ENCODE measurements at places on chromosomes 2 and 18.

- DNase-seq: no peak
Measured at GRCh38 chr18:73458186-73458964, 590.6 kb upstream of the NETO1 start.

- no peak for DNase-seq
Measured at GRCh38 chr2:29664578-29664977, 256.8 kb downstream of the ALK start.

DNA sequence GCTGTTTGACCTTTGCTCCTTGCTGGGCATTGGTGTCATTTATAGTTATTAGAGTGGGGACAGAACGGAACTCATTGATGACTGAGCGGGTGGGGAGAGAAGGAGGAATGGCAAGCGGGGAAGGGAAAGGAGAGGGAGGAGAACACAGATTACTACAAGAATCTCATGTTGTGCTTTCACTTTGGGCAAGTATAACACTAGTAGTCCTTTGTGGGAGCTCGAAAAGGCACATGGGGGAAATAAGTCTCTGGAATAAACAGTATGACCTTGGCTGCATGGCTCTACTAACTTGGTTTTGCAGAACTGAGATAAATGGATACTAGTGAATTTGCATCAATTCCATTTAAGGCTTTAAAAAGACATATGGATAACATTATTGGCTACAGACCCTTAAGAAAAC, 161.7 kb upstream of the NABP1 start:
- DNase-seq: no peak

- no peak for DNase-seq
Measured at GRCh38 chr2:18552351-18553077, 7.9 kb downstream of the RDH14 start.

DNA sequence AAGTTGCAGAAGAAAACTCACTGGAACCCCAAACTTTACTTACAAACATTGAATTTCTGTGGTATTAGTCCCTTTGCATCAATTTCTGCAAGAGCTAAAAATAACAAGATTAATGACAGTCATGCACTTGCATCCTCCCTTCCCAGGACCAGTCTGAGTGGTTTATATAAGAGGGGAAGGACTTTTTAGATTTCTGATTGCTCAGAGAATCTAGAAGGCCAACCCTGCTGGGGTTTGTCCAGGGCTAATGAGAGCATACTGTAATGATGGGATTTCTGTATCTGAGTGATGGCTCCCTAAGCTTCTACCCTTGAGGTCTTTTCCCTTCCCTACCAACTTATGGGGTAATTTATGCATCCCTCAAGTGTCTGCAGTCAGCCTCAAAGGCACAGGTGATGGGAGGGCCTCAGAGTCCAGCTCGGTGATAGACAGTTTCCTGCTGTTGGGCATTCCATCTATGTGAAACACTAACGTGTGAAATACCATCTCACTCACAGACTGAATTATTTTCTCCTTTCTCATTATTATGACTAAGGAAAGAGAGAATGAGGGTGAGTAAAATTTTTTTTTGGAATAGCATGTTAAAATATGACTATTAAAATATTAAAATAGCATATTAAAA, 556.3 kb downstream of the RIT2 start:
- DNase-seq: no peak

DNA sequence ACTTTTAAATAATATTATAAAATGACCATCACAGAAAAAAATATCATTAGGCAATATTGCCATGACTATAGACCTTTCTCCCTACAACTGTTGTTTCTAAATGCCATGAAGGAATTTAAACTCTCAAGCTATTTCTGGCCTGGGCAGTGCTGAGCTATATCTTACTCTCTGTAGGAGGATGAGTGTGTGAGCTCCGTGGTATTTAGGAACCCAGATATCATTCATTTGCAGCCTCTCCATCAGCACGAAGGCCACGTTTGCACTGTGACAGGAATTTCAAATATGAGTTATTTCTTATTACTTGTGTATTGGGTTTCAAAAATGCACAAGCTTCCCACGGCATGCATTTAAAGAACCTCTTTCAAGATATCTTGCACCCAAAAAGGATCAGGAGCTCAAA, 35.0 kb upstream of the SOX11 start:
- DNase-seq: no peak

GRCh38 chr2:176138923-176139660, 9.6 kb downstream of the HOXD8 start:
- DNase-seq: no peak

DNA sequence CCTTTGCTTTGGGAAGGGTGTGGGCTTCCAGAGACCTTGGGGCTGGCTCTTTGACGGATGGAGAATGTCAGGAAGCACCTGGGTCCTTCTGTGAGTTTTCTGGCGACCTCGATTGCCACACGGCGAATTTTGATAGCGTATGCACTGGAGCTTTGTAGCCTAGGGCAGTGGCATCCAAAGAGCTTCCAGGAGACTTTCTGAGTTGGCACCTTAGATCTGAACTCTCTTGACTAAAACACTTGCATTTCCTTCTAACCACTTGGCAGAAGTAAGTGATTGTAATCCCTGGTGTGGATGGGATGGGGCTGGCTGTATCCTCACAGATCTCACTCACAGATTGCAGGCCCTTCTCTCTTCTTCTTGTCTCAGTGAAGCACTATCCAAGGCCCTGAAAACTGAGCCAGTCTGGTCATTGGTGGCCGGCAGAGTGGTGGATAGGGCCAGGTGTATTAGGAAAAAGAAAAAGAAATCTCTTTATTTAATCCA, 7.8 kb downstream of the RNF144A start:
- DNase-seq: no peak

DNA sequence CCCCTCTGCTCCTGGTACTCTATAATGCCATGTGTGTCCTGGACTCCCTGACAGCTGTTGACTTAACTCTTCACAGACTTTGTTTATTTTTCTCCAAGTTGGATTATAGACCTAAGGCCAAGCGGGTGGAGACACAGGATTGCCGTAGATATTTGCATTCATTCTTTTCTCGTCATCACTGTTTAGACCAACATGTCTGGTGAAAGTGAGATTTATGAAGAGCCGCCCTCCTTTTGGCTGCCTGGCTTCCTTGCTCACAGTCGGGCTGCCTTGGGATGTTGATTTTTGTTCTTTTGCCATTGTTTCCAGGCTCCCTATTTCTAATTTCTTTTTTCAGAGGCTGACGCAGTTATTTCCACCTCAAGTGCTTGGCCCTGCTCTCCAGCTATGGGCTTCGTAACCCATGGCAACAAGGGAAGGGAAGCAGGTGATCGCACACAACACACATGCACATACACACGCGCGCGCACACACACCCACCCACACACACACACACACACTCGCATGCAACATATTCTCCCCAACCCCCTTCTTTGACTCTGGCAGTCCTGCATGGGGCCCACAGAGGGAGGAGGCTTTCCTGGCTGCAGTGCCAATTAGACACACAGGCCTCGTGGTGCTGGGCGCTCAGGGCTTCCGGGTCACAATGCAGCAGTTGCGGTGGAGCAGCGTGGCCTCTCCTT, 296.5 kb downstream of the MTX2 start:
- no peak for DNase-seq

GRCh38 chr18:78934003-78934402, 45.6 kb upstream of the SALL3 start:
- no peak for DNase-seq

GRCh38 chr2:238483656-238484055, 56.9 kb downstream of the ASB1 start:
- no peak for DNase-seq

DNA sequence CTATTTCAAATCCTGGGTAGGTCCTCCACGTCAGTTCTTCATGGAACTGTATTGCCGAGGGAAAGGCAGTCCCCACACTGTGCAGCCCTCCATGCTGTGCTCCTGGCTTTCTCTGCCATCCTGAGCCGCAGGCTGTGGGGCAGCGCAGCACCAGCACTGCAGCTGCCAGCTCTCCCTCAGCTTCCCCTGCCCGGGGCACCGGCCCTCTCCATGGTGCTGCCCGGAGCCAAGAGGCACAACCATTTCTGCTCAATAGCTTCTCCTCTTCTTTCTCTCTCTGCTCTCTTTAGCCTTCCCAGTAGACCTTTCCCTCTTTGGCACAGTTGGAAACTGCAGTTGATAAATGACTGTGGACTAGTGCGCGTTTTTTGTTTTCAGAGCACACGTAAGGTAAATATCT, 12.1 kb downstream of the ANKRD23 start:
- no peak for DNase-seq

DNA sequence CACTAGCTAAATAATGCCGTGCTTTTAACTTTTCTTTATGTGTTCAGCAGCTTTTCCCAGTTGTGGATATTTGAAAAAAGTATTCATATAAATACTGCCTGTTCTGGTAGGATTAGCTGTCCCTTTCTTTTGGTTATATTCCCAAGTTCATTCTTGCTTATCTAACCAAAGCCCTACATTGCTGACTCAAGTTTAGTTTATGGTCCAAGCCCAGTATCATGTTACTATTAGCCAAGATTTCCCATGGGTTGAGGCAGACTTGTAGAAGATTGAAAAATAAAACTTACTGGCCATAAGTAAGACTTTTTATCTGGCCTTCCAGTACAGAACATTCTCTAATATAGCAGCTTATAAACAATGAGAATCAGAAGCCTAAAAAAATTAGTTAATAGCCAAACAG, 49.7 kb upstream of the NFE2L2 start:
- DNase-seq: no peak

- no peak for DNase-seq
Measured at GRCh38 chr2:178521304-178522150, 41.3 kb downstream of the PLEKHA3 start.

- DNase-seq: no peak
Measured at GRCh38 chr2:119536211-119536610, 8.0 kb upstream of the CFAP221 start.

- no peak for DNase-seq
Measured at GRCh38 chr2:109139002-109139401, 10.0 kb downstream of the SH3RF3 start.

GRCh38 chr2:25190536-25190935, 22.2 kb upstream of the POMC start:
- DNase-seq: no peak

DNA sequence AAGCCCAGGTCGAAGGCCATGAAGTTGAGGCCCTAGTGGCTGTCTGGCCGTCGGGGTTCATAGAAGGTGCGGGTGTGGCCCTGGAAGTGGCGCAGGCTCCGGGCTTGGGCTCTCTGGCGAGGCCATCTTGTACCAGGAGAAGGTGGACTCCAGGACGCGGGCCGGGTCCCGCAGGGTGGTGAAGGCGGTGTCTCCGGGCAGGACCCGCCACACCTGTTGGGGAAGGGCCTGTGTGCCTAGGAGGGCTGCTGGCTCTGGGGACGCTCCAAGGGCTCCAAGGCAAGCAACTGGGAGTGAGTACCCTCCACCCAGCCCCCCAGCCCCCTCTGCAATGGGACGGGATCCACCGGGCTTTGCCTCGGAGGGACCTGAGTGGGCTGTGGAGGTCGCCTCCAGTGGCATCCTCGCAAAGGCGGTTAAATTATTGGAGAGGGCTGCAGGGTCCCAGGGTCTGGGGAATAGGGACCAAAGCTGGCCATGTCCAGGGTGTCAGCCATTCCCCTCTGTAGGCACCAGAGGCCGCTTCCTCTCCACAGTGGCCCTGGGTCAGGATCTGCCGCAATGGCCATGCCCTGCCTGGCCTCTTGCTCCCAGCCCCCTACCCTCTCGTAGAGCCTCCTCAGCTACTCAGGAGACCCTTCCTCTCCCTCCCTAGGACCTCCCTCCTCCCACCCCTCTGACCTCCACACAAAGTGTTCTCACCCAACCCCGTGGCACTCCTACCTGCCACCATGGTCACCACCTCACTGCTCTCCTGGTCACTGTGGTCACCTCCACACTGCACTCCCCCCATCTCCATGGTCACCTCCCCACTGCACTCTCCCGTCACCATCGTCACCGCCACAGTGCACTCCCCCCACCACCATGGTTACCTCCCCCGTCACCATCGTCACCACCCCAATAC, 10.3 kb downstream of the AQP12A start:
- DNase-seq: no peak

- DNase-seq: no peak
Measured at GRCh38 chr2:34365932-34366331, 766.8 kb upstream of the FAM98A start.

DNA sequence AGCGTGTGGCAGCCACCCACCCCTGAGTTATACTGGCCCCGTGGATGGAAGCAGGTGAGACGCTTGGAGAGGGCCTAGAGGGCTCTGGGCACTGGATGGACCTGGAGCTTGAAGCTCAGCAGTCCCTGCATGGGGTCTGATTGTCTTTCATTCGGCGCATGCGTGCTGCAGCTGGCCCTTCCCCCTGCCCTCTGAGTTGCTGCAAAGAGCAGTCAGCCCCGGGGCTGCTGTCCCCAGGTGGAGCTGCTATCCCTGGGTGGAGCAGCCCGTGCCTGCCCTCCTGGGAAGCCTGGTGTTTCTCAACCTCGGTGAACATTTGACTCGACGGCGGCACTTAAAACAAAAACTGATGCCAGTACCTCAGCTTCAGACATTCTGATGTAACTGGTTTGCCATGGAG, 29.6 kb downstream of the IGFBP5 start:
- no peak for DNase-seq

GRCh38 chr18:57755473-57756067, 47.5 kb downstream of the ATP8B1 start:
- no peak for DNase-seq

DNA sequence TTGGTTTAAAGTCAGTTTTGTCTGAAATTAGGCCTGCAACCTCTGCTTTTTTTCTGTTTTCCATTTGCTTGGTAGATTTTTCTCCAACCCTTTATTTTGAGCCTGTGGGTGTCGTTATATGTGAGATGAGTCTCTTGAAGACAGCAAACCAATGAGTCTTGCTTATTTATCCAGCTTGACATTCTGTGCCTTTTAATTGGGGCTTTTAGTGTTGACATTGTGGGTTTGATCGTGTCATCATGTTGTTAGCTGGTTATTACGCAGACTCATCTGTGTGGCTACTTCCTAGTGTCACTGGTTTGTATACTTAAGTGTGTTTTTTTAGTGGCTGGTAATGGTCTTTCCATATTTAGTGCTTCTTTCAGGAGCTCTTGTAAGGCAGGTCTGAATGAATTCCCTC, 18.8 kb downstream of the TMEM87B start:
- no peak for DNase-seq

GRCh38 chr2:75326645-75327044, 127.3 kb upstream of the TACR1 start:
- DNase-seq: no peak

- no peak for DNase-seq
Measured at GRCh38 chr2:61405813-61406212, 65.1 kb downstream of the USP34 start.

- DNase-seq: no peak
Measured at GRCh38 chr2:56104962-56105361, 78.8 kb upstream of the CCDC85A start.

- no peak for DNase-seq
Measured at GRCh38 chr2:149226790-149227189, 103.6 kb upstream of the LYPD6 start.

DNA sequence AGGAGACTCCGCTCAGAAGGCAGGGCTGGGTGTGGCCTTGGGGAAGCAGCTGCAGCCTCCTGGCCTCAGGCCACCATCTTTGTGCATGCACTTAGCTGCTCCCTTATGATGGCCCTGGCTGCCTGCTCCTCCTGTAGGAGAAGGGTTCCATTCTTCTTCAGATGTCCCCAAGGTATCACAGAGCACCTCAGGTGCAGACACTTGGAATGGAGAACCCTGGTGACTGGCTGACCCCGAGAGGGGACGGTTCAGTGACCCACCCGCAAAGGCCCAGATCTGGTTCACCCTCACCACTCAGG, 9.6 kb downstream of the GPAT2 start:
- DNase-seq: no peak

GRCh38 chr2:229335877-229336346, 64.8 kb upstream of the PID1 start:
- no peak for DNase-seq

- DNase-seq: no peak
Measured at GRCh38 chr18:36635414-36636096, 193.2 kb downstream of the TPGS2 start.

GRCh38 chr2:188765522-188766470, 208.4 kb upstream of the COL3A1 start:
- no peak for DNase-seq
